ENCODE measurements at places on chromosomes 1 and 21. TPM values are rescaled to one million over a fixed set of nuclear protein-coding genes. Genes with fewer than 3 reads are reported as not detected.

The DMRTA2 gene
- total RNA-seq, result 0.13 TPM

The NTPCR gene
- total RNA-seq, result 14.7 TPM

The ELAPOR1 gene
- 0.25 TPM for total RNA-seq

The TMEM82 gene
- total RNA-seq, result not detected

The CFAP45 gene
- 1.3 TPM for total RNA-seq

The SF3B4 gene
- total RNA-seq, result 14.7 TPM

The PARK7 gene
- 397 TPM for total RNA-seq

The IGSF3 gene
- total RNA-seq, result 0.53 TPM

The ATP6V1G3 gene
- total RNA-seq, result not detected

The SYPL2 gene
- total RNA-seq, result 0.13 TPM

The MAP1LC3C gene
- not detected for total RNA-seq

The SLC35F3 gene
- total RNA-seq, result not detected

The DCDC2B gene
- not detected for total RNA-seq

The CYP2J2 gene
- 0.13 TPM for total RNA-seq

The MPZ gene
- 1.7 TPM for total RNA-seq

The LHX8 gene
- not detected for total RNA-seq

The PCBP3 gene
- total RNA-seq, result 0.13 TPM

The ABCG1 gene
- 2.1 TPM for total RNA-seq

The CYP4A22 gene
- total RNA-seq, result not detected

The PTPRU gene
- 12.0 TPM for total RNA-seq

The S100A7A gene
- not detected for total RNA-seq

The CD160 gene
- not detected for total RNA-seq

The OLIG2 gene
- not detected for total RNA-seq

The GLUL gene
- 223 TPM for total RNA-seq

The RPTN gene
- total RNA-seq, result not detected

The BARHL2 gene
- not detected for total RNA-seq

The CADM3 gene
- total RNA-seq, result not detected

The CEP170 gene
- 174 TPM for total RNA-seq

The C1orf226 gene
- under 0.01 TPM for total RNA-seq

The RAB7B gene
- 7.5 TPM for total RNA-seq

The DIO1 gene
- total RNA-seq, result not detected

The NLRP3 gene
- total RNA-seq, result 1.1 TPM

The CD247 gene
- total RNA-seq, result not detected

The KCNK1 gene
- total RNA-seq, result 6.3 TPM

The CCDC181 gene
- 0.92 TPM for total RNA-seq

The BMP8A gene
- total RNA-seq, result 0.40 TPM

The ASCL5 gene
- not detected for total RNA-seq

The ATP8B2 gene
- total RNA-seq, result 287 TPM

The IGFN1 gene
- total RNA-seq, result under 0.01 TPM

The PLEKHM2 gene
- 62.9 TPM for total RNA-seq

The AMY1B gene
- not detected for total RNA-seq

The F5 gene
- under 0.01 TPM for total RNA-seq

The SRRM1 gene
- 22.7 TPM for total RNA-seq

The TUT4 gene
- total RNA-seq, result 25.0 TPM

The SELL gene
- total RNA-seq, result 0.79 TPM

The VPS45 gene
- total RNA-seq, result 43.8 TPM

The ZNF593OS gene
- 0.19 TPM for total RNA-seq

The SMPDL3B gene
- not detected for total RNA-seq

The ILF2 gene
- 137 TPM for total RNA-seq
